Activated naive CD4-positive, alpha-beta T cell treated with Interleukin-2 at 50 U/mL for 16 hours (primary cell): ENCODE measurements at places on chromosomes 2 and 18.

- DNase-seq = no peak
Observed at GRCh38 chr18:54112356-54112755, 112.1 kb downstream of the MBD2 start.

DNA sequence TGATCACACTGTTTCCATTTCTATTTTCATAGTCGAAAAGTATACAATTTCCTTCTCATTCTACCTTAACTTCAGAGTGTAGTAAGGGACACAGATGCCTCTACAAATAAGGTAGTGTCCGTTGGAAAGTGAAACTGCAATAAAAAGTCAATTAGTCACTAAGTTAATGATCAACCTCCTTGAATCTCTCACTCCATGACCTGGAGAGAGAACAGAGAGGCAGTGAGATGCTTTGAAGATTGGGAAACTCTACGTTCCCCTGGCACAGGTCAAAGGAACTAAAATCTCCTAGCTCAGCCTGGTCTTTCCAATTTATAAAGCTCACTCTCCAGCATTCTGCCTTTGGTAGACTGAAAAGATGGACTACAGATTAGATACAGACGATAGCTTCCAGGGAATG is 153.8 kb upstream of the ACAA2 start:
- no peak for DNase-seq

GRCh38 chr2:178404368-178404767 is 46.6 kb downstream of the PRKRA start:
- no peak for DNase-seq

- DNase-seq = no peak
Observed at GRCh38 chr2:241496904-241497877, 11.2 kb downstream of the STK25 start.

DNA sequence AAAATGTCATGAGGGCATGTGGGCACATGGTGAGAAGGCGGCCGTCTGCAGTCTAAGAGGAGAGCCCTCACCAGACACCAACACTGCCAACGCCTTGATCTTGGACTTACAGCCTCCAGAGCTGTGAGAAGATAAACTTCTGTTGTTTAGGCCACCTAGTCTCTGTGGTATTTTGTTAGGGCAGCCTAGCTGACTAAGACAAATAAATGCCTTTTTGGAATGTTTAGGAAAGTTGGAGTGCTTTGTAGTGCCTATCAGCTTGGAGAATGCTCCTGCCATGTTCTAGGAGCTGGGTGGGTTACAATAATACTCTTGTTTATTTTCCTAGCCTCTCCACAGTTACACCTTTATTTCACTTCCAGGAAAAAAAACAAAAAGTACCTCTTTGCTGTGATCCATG is 92.0 kb downstream of the SPP2 start:
- DNase-seq = no peak

GRCh38 chr2:14363137-14363536 is 269.4 kb upstream of the LRATD1 start:
- no peak for DNase-seq

DNA sequence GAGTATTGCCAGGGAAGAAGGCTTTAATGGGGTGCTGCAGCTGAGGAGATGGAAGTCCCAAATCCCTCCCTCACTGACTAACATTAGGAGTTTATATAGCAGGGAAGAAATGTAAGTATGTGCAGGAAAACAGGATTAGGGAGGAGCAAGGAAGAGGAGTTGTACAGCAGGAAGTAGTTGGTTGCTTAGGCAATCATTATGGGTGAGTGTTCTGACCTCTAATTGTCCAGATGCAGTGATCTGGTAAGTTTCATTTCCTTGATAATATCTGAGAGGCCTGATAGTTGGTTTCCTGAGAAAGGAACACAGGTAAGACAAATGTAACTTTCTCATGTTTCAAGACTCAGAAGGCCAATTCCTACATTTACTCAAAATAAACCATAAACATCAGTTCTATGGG is 331.9 kb upstream of the GULP1 start:
- DNase-seq = no peak

- no peak for DNase-seq
Observed at GRCh38 chr2:28320371-28320770, 72.3 kb upstream of the FOSL2 start.

GRCh38 chr2:111705711-111706336 is 178.2 kb downstream of the ANAPC1 start:
- peak; percentile 61 for DNase-seq

DNA sequence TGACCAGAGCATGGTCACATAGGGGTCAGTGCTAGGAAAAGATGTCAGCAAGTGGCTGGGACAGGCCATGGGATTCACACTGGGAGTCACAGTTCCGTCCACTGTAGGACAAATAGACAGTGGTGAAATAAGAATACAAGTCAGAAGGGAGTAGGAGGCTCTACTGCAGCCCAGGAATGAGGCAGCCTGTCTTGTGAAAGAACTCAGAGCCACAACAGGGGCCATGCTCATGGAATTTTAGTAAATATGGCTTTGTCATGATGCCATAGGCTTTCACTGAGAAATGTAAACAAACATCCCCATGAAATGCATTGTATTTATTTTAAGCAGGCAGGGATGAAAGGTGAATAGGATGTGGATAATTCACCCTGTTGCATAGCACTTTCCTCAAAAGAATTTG is 504.3 kb downstream of the SOX11 start:
- DNase-seq = no peak

DNA sequence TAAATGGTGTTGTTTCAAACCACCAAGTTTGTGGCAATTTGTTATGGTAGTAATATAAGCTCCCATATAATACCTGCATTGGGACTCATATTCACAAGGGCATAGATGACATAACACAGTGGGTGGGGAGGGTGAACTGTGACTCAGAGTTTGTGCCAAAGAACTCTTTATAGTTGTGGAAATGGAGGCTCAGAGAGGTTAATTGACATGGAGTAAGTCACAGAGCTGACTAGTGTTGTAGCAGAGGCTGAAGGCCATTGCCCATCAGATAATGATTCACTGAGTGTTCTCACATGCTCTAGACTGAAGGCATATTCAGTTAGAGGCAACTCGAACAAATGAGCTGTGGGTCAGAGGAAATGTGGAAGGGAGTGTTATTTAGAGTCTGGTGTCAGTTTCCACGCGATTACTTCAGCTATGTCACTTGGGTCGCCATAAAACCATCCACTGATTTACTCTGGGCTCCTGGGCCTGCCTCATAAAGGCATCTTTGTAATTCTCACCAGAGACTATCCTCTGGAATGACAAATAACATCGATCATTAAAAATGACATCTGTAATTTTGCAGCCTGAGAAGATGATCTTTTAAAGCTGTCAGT is 264.7 kb downstream of the CCDC85A start:
- DNase-seq = no peak
